ENCODE measurements at places on chromosomes 6 and 20. TPM values are rescaled to one million over a fixed set of nuclear protein-coding genes. Genes with fewer than 3 reads are reported as not detected.
A peak's percentile ranks its signal among the peaks of the same experiment; 100 is the strongest.

- no peak for DNase-seq
Observed at GRCh38 chr6:15484140-15484539, 178.7 kb downstream of the DTNBP1 start.

DNA sequence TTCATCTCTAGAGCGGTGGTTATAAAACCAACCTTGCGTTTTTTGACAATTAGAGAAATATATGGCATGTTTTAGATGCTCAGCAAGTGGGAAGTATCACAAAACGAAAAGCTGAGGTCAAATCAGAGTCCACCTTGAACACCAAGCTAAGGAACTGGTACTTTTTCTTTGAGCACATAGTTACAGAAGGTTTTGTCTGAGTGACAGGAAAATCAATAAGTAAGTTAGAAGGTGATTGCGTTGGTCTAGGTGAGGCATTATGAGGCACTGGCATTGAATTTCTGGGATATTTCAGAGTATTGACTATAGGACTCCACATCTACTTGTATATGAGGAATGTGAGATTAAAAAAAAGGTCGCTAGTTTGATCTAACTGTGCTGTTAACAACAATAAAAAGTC is 597 bp upstream of the HINT3 start:
- no peak for DNase-seq

DNA sequence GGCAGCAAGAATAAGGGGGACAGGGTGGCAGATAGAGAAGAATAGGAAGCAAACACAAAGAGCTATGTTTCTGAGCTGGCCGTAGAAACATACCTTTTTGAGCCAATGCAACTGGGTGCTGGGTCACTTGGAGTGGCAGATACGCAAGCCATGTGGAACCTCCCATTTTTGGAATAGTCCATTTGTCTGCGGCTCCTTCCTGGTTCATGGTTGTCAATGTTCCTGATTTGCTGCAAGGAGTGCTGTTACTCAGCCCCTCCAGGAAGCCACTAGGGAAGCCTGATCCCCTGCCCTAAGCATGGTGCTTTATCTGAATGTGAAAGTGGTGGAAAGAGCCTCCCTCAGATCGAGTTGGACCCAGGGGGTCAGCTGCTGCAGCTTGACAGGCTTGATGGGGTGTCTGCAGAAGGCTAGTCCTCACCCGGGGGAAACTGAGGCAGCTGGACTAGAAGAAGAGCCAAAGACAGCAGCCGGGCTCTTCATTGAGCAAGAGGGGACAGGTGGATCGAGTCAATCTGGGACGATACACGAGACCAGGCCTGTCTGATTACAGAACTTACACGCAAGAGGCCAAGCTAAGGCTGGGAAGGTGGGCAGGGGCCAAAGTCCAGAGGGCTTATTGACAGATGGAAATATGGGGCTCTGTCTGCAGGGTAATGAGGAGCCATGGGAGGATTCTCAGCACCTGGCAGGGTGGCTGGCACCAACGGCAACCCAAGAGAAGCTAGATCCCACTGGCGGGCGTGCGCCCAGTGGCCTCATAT is 57.4 kb upstream of the CTNNBL1 start:
- DNase-seq = no peak

DNA sequence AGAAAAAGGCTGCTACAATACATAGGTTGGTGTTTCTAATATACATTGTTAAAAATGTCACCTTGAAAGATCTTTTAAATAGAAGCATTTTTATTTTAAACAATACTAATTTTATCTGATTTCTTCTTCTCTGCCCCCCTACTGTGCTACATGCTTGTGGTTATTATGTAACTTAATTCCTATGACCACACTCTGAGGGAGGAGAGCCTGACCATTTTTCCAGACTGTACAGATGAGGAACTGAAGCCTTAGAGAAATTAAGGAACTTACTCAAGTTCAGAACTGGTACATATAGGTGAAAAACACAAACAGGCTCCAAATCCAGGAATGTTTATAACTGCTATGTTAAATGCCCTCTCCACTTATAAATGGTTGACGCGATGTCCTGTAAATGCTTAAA is 43.4 kb upstream of the ARHGAP18 start:
- DNase-seq = no peak

DNA sequence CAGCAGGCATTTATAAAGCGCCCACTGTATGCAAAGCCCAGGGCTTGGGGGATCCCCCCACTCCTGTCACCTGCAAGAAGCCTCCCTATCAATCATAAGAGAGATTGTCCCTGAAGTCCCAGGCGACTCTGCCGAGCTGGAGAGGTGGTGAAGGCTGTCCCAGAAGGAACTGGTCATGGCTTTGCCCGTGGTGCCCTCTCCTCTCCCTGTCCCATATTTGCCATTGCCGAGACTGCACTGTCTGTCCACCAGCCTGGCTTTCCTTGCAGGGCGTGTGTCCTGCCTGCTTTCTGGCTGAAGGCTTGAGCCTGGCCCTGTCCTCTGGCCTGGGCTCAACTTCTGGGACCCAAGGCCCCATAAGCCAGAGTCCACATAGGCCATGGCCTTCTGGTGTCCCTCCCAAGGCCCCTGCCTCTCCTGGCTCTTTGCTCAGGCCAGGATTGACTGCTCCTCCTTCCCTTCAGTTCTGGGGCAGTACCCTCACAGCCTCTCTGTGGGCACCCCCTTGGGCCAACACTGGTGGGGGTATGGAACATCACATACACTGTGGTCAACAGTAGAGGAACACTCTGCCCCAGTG is 46.9 kb downstream of the CPXM1 start:
- DNase-seq = peak; percentile 40

GRCh38 chr20:12949429-12949980 is 59.3 kb upstream of the SPTLC3 start:
- DNase-seq = no peak

- DNase-seq = no peak
Observed at GRCh38 chr6:82144852-82145340, 102.6 kb downstream of the IBTK start.

- peak; percentile 52 for DNase-seq
Observed at GRCh38 chr6:44042989-44043478, 84.2 kb downstream of the MRPL14 start.

GRCh38 chr6:31528821-31529328 is at the start of gene MCCD1:
Gene MCCD1, plus strand, starts transcription at chr6:31528962. Its CDS starts 53 bp downstream, at chr6:31529015.
- no peak for DNase-seq

DNA sequence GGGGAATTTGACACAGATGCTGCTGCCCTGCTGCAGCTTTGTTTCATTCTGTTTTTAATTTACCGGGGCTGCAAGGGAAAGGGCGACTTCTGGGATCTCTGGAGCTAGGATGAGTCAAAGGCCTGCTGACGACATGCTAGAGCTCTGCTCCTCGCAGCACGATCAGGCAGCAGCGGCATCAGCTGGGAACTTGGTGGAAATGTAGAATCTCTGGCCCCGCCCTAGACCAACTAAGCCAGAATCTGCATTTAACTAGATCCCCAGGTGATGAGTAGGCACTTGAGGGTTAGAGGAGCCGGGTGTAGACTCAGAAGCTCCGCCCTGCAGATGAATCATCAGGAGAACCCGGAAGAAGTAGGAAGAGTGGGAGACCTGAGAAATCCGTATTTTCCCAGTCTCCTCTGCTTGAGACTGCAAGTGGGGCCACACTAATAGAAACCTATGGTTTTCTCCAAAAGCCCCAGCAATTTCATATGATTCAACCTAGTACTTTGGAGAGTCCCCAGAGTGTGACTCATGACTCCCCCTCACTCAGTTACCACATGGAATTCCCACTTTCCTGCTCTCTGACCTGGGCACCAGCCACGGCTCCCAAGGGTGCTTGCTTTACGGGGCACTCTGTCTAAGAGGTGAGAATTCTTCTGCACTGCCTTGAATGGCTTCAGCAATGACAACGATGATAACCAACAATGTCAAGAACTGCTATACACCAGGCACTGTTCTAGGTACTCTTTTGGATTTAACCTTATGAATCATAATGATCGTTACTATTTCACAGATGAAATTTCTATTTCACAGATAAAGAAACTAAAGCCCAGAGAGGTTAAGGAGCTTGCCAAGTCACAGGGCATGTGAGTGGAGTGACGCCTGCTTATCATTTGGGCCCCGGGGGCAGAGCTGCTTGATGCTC is 18.1 kb downstream of the TUBB2B start:
- DNase-seq = no peak

- DNase-seq = no peak
Observed at GRCh38 chr20:23315099-23315498, 35.5 kb upstream of the NXT1 start.

Gene SYNE1
- 106 TPM for total RNA-seq

Gene PLCB1
- 3.9 TPM for total RNA-seq
